ENCODE measurements at places on chromosomes 1 and 21.

DNA sequence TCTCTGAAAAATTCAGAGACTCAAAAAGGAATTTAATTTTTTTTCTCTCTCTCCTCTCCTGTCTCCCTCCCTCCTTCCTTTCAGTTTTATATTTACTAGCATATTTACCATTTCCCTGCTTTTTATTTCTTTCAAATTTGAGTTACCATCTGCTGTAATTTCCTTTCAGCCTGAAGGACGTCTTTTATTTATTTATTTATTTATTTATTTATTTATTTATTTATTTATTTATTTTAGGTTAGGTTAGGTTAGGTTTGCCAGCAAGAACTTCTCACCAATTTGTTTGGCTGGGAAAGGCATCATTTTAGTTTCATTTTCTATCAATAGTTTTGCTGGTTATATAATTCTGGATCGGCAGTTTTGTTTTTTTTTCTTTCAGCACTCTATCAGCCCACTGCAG is 231.7 kb upstream of the ZRANB2 start:
- no peaks in the 10 kb centered on the region for H3K36me3 ChIP-seq
- no peak for DNase-seq
- no peak overlapping the region for H3K27ac ChIP-seq
- H3K27me3 ChIP-seq = no peaks in the 10 kb centered on the region
- no peaks in the 10 kb centered on the region for H3K4me1 ChIP-seq

DNA sequence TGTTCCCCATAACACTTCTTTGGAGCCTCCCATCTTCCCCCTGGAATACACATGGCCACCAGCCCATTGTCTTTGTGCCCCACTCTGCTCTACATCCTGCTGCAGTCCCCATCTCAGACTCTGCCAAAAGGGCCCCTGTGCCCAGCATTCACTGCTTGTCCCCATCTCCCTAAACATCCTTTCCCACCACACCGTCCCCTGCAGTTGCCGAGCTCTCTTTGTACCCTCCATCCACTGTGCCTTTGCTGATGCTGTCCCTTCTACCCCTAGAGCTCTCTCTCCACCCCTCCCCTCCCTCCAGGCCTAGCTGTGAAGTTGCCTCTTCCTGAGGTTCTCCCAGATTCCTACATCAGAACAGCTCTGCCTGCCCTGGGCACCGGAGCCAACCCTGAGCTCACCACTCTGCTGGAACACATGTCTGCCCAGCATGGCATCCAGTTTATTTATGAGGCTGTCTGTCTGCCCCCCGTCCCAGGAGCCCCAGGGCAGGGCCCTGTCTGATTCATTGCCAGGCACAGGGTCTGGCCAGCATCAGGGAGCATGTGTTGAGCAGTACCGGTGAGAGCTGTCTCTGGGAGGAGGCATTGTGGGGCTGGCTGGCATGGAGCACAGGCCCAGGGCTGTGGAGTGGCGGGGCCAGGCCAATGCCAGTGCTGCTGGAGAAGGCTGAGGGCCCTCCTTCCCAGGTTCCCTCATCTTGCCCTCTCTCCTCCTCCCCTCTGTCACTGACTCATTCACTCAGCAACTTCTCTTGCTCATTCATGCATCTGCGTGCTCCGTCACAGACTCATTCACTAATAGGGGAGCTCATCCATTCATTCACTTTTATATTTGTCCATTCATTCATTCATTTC is 28.8 kb downstream of the EDN2 start:
- H3K4me1 ChIP-seq = no peaks in the 10 kb centered on the region
- peak overlapping the region; percentile 64 for H3K27ac ChIP-seq
- no peak overlapping the region for H3K4me3 ChIP-seq

- no peak overlapping the region for H3K27ac ChIP-seq
- H3K27me3 ChIP-seq = no peaks in the 10 kb centered on the region
- H3K36me3 ChIP-seq = no peaks in the 10 kb centered on the region
- no peak overlapping the region for H3K4me3 ChIP-seq
- H3K4me1 ChIP-seq = no peaks in the 10 kb centered on the region
- no peak for DNase-seq
Observed at GRCh38 chr1:14118691-14119485, 418.9 kb downstream of the PRDM2 start.

DNA sequence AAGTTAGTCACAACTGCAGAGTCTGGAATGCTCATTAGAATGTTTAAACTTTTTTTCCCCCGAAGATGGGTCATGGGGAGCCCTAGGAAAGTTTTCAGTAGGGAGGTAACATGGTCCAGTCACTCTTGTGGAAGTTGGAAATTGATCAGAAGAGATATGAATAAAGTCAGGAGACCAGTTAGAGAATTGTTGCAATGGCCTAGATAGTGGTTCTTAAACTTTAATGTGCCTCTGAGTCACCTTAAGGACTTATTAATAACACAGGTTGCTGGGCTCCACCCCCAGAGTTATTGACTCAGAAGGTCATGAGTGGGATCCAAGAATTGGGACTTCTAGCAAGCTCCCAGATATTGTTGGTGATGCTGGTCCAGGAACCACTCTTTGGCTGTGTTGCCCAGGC is 3.2 kb upstream of the TFAP2E start:
- no peaks in the 10 kb centered on the region for H3K4me1 ChIP-seq
- no peaks in the 10 kb centered on the region for H3K27me3 ChIP-seq
- no peak for DNase-seq
- H3K27ac ChIP-seq = no peak overlapping the region

DNA sequence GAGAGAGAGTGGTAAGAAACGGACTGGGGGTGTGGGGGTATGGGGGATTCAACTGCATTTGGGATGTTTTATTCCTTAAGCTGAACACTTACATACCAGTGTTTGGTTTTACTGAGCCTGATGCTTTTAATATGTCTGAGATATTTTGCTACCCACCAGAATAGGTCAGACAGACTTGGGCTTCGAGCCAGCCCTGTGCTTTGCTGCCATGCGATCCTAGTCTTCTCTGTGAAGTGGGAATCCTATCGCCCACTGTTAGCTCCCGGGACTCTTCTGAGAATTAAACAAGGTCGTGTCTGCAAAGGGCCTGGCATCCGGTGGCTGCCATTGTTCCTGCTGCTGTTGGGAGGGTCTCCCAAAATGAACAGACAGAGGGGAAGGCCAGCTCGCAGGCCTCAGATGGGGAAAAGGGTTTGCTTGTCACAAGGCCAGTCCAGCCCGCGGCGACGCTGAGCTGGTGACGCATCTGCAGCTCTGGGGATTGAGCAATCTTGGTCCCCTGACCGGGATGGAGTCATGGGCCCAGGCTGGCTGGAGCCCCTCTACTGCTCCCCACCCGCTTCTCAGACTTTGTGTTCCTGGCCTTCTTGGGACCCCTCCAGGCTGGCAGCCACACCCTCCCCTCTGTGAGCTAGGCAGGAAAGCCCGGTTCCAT is 26.9 kb upstream of the ECE1 start:
- peak; percentile 93 for DNase-seq
- H3K4me3 ChIP-seq = no peak overlapping the region
- H3K27ac ChIP-seq = peak overlapping the region; percentile 84
- H3K4me1 ChIP-seq = no peaks in the 10 kb centered on the region
- no peaks in the 10 kb centered on the region for H3K27me3 ChIP-seq
- H3K36me3 ChIP-seq = no peaks in the 10 kb centered on the region
